Effector memory CD8-positive, alpha-beta T cell (primary cell): ENCODE measurements at places on chromosomes 7 and 10.

GRCh38 chr7:101614939-101615302 is 14.2 kb downstream of the MYL10 start:
- H3K27me3 ChIP-seq = peaks cover 38% of the 10 kb centered on the region
- H3K4me1 ChIP-seq = peaks cover 3% of the 10 kb centered on the region
- DNase-seq = no peak
- peaks cover 2% of the 10 kb centered on the region for H3K36me3 ChIP-seq
- no peak overlapping the region for H3K4me3 ChIP-seq

GRCh38 chr10:115432188-115432819 is 339.1 kb downstream of the ATRNL1 start:
- no peaks in the 10 kb centered on the region for H3K36me3 ChIP-seq
- H3K27ac ChIP-seq = no peak overlapping the region
- no peaks in the 10 kb centered on the region for H3K27me3 ChIP-seq
- no peaks in the 10 kb centered on the region for H3K4me1 ChIP-seq

DNA sequence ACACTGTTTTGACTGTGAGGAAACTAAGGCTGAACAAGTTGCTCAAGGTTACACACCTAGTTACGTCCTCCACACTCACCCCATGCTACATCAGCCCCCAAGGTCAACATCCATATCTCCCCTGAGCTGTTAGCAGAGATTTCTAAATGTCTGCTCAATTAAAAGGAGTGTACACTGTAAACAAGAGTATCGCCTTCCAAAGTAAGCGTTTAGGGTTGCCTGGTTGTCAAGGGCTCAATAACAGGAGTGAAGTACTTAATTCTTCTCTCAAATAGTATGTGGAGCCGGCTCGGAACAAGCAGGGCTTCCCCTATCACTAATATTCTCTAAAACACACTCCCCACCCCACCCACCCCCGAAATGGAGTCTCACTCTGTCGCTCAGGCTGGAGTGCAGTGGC is 412.8 kb upstream of the GALNT17 start:
- no peaks in the 10 kb centered on the region for H3K27me3 ChIP-seq
- H3K4me1 ChIP-seq = peaks cover 63% of the 10 kb centered on the region
- no peak for DNase-seq
- peaks cover 11% of the 10 kb centered on the region for H3K36me3 ChIP-seq

DNA sequence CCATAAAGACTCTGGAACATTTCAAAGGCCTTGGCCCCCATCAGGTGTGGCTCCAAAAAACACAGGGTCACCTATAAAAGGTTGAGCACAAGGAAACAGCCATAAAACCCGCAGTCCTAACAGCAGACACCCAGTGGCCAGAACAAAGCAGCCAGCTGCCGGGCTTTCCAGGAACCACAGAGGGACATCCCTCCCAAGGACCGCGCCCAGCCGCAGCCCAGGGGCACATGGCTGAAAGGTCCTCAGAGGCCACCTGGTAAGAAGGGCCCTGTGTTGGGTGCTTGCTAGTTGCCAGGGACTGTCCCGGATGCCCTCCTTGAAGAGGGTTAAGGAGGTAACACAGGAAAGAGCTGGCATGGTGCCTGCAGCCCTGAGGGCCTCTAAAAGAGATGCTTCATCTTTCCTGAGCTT is 32.7 kb downstream of the KCNMA1 start:
- H3K4me3 ChIP-seq = no peak overlapping the region
- H3K36me3 ChIP-seq = peaks cover 3% of the 10 kb centered on the region
- no peak overlapping the region for H3K27ac ChIP-seq
- H3K27me3 ChIP-seq = peaks cover 30% of the 10 kb centered on the region
- DNase-seq = no peak

- no peak for DNase-seq
- H3K36me3 ChIP-seq = peaks cover 11% of the 10 kb centered on the region
- peaks cover 22% of the 10 kb centered on the region for H3K4me1 ChIP-seq
- peaks cover 69% of the 10 kb centered on the region for H3K27me3 ChIP-seq
These were observed 7.6 kb downstream of the SERPINE1 start for GRCh38 chr7:101134399-101134980.

GRCh38 chr7:30780941-30781340 is 9.7 kb downstream of the MINDY4 start:
- H3K36me3 ChIP-seq = no peaks in the 10 kb centered on the region
- H3K4me3 ChIP-seq = no peak overlapping the region
- DNase-seq = no peak
- no peak overlapping the region for H3K27ac ChIP-seq
- no peaks in the 10 kb centered on the region for H3K27me3 ChIP-seq
- H3K4me1 ChIP-seq = no peaks in the 10 kb centered on the region

- no peak for DNase-seq
- H3K36me3 ChIP-seq = no peaks in the 10 kb centered on the region
- no peak overlapping the region for H3K4me3 ChIP-seq
- H3K27me3 ChIP-seq = no peaks in the 10 kb centered on the region
These were observed 63.1 kb upstream of the TFEC start for GRCh38 chr7:116093516-116094301.

DNA sequence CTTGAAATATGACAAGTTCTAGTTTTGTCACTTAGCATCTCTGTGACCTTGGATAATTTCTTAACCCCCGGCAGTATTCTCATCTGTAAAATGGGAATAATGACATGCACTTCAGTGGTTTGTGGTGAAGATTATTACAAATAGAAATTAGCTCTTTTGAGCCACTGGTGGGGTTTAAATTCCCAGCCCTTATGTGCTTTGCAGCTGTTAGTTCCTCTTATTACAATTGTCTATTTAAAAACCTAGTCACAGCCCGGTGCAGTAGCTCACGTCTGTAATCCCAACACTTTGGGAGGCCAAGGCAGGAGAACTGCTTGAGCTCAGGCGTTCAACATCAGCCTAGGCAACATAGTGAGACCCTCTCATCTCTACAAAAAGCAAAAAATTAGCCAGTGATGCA is 30.1 kb downstream of the CAV1 start:
- H3K36me3 ChIP-seq = no peaks in the 10 kb centered on the region
- H3K27ac ChIP-seq = no peak overlapping the region
- DNase-seq = no peak
- H3K27me3 ChIP-seq = peaks cover 35% of the 10 kb centered on the region
- H3K4me1 ChIP-seq = no peaks in the 10 kb centered on the region

GRCh38 chr7:121015560-121015959 is 27.0 kb downstream of the CPED1 start:
- H3K27ac ChIP-seq = no peak overlapping the region
- H3K4me1 ChIP-seq = no peaks in the 10 kb centered on the region
- H3K36me3 ChIP-seq = no peaks in the 10 kb centered on the region
- no peak for DNase-seq
- H3K27me3 ChIP-seq = peaks cover 20% of the 10 kb centered on the region

DNA sequence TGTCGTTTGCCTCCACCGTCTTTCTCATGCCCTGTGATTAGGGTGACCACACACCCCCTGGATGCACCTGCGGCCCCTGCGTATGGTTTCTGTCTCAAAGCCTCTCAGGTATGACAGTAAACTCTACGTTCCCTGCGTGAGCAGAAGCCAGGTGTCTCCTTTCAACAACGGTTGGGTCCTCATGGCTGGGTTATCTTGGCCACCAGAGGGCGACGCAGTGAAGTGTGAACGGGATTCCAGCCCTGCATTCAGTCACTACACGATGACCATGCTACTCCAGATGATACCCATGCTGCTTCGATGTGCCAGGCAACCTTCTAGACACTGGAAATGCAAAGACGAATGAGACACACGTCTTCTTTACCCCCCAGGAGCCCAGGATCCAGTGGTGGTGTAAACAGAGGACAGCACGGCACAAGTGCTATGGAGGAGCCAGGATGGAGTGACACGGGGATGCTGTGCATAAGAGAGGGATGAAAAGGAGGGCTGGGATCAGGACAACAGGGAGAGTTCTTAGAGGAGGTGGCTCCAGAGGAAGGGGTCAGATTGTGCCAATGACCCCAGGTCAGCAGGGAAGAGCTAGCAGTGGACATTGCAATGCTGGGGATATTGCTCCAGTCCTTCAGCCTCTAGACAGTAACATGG is 228.1 kb upstream of the PFKP start:
- no peak overlapping the region for H3K4me3 ChIP-seq
- H3K36me3 ChIP-seq = no peaks in the 10 kb centered on the region
- DNase-seq = no peak
- H3K4me1 ChIP-seq = peaks cover 8% of the 10 kb centered on the region
- H3K27ac ChIP-seq = no peak overlapping the region
- H3K27me3 ChIP-seq = peaks cover 24% of the 10 kb centered on the region

DNA sequence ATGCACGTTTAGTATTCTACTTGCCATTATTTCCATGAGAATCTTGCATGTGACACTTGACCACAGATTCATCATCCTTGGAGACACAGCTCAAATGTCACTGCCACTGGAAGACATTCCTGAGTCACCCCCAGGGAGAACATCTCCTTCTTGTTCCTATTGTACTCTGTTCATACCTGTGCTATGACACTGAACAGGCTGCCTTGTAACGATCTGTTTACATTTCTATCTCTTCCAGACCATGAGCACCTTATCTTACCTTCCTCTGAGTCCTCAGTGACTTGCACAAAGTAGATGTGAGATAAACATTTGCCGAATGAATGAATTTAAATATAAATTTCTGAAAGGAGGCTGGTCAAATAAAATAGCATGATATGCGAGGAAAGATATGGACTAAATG is 331.9 kb upstream of the LRRN3 start:
- no peaks in the 10 kb centered on the region for H3K27me3 ChIP-seq
- H3K36me3 ChIP-seq = no peaks in the 10 kb centered on the region
- DNase-seq = no peak
- no peak overlapping the region for H3K4me3 ChIP-seq
- no peaks in the 10 kb centered on the region for H3K4me1 ChIP-seq
- H3K27ac ChIP-seq = no peak overlapping the region

DNA sequence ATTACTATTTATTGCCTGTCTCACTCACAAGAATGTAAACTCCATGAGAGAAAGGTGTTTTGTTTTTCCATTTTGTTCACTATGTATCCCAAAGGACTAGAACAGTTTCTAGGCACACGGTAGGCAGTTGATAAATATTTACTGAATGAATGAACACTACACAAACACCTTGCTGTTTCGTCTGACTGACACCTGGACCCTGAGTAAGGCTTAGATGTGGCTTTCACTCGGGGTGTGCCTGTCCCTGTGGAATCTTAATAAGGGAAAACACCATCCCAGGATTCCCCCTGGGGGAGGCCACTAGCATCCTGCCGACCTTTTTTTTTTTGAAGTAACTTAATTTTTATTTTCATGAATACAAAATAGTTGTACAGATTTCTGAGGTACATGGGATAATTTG is 66.6 kb upstream of the STEAP1B start:
- no peak overlapping the region for H3K4me3 ChIP-seq

DNA sequence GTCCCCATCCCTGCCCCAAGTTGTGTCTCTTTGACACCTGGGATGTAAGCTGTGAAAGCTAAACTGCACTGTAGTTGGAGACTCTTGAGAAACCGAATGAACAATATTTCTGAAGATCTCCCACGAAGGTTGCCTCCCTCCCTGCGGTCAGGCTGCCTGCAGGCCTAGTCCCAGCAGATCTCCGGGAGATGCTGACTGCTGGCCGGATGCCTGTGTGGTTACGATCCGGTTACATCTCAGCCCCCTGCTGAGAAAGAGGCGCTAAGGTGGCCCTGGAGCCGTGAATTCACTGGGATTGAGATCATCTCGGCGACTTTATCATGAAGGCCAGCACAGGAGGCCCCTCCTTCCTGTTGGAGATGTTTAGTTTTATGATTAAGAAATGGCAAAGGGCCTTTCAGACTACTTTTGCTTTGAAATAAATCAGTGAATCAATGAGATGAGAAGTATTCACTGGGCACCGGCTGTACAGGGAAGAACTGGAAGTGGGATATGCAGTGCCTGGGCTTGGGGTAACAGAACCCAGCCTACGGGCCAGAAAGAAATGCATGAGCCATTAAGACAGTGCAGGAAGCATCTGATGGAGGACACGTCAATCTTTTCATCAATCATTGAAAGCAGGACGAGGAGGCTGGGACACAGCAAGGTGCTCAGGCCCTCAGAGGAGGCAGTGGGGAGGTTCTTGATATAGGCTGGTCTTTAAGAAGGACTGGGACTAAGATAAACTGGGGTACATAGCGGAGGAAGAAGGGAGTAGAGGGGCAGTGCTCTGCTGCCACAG is 177.6 kb downstream of the PRKAG2 start:
- H3K27me3 ChIP-seq = no peaks in the 10 kb centered on the region
- no peak overlapping the region for H3K4me3 ChIP-seq
- no peaks in the 10 kb centered on the region for H3K4me1 ChIP-seq
- no peaks in the 10 kb centered on the region for H3K36me3 ChIP-seq
- DNase-seq = no peak

- DNase-seq = no peak
- peak overlapping the region; percentile 67 for H3K4me3 ChIP-seq
- H3K4me1 ChIP-seq = peaks cover 44% of the 10 kb centered on the region
- peaks cover 99% of the 10 kb centered on the region for H3K36me3 ChIP-seq
These were observed 19.4 kb downstream of the SPOCK2 start for GRCh38 chr10:72068901-72069446.

- H3K4me3 ChIP-seq = no peak overlapping the region
- H3K4me1 ChIP-seq = no peaks in the 10 kb centered on the region
- no peak for DNase-seq
These were observed 119.0 kb downstream of the GNAI1 start for GRCh38 chr7:80253653-80254052.

GRCh38 chr10:110017907-110018306 is 10.1 kb downstream of the ADD3 start:
- peak overlapping the region; percentile 20 for H3K4me3 ChIP-seq
- DNase-seq = no peak
- peak overlapping the region; percentile 30 for H3K27ac ChIP-seq
- peaks cover 5% of the 10 kb centered on the region for H3K36me3 ChIP-seq
- H3K4me1 ChIP-seq = peaks cover 61% of the 10 kb centered on the region
- H3K27me3 ChIP-seq = no peaks in the 10 kb centered on the region

- H3K27me3 ChIP-seq = peaks cover 9% of the 10 kb centered on the region
- no peaks in the 10 kb centered on the region for H3K36me3 ChIP-seq
These were observed 226.3 kb downstream of the AHR start for GRCh38 chr7:17524746-17525145.

DNA sequence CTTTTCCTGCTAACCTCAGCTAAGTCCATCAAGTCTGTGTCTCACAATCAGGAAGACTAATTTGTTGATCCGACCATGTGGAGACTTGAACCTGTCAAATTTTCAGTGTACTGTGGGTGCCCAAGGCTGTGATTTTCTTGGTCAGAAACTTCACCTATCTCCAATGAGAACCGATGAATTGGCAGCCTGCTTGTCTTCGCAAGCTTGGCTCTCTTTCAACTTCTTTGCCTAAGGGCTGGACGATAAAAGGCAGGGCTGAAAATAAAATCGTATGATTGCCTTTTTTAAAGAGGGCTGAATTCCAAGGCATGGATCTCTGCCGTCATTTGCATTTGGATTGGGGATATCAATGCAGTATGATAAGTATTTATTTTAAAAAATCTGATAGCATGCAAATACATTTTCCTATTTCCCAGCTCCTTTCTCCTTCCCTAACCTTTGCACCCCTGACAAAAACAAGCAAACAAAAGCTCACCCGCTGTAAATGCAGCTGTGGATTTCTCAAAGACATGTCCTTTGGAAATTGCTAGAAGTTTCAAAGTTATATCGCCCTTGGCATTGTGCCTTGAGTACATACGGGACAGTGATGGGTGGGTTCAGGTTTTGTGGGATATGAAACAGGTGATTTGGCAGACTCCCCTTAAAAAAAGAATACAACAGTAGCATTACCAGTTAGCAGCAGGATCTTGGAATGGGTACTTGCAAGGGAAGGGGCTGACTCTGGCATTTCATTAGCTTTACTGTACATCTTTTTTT is 80.6 kb downstream of the NPTX2 start:
- H3K4me3 ChIP-seq = no peak overlapping the region
- H3K27ac ChIP-seq = no peak overlapping the region
- no peaks in the 10 kb centered on the region for H3K36me3 ChIP-seq
- peaks cover 10% of the 10 kb centered on the region for H3K27me3 ChIP-seq
- H3K4me1 ChIP-seq = no peaks in the 10 kb centered on the region

- H3K27me3 ChIP-seq = no peaks in the 10 kb centered on the region
- no peak overlapping the region for H3K27ac ChIP-seq
- no peak for DNase-seq
- H3K36me3 ChIP-seq = peaks cover 6% of the 10 kb centered on the region
These were observed 25.8 kb downstream of the MAPK8 start for GRCh38 chr10:48332166-48332870.
